ENCODE measurements at places on chromosomes 5 and 9. TPM values are rescaled to one million over a fixed set of nuclear protein-coding genes. Genes with fewer than 3 reads are reported as not detected.

The GAPVD1 gene
- 54.8 TPM for total RNA-seq

- H3K27me3 ChIP-seq, result no peaks in the 10 kb centered on the region
- DNase-seq, result no peak
- H3K36me3 ChIP-seq, result no peaks in the 10 kb centered on the region
- H3K4me1 ChIP-seq, result peaks cover 42% of the 10 kb centered on the region
These were observed 3.3 kb downstream of the RNF20 start for GRCh38 chr9:101536938-101537337.

GRCh38 chr5:73282923-73283322 is 109.9 kb downstream of the TMEM174 start:
- no peak for DNase-seq
- H3K27ac ChIP-seq, result no peak overlapping the region
- no peaks in the 10 kb centered on the region for H3K27me3 ChIP-seq
- peaks cover 23% of the 10 kb centered on the region for H3K4me1 ChIP-seq
- no peaks in the 10 kb centered on the region for H3K36me3 ChIP-seq

- no peak overlapping the region for H3K4me3 ChIP-seq
- peaks cover 50% of the 10 kb centered on the region for H3K4me1 ChIP-seq
- no peak for DNase-seq
- no peak overlapping the region for H3K27ac ChIP-seq
- no peaks in the 10 kb centered on the region for H3K27me3 ChIP-seq
These were observed 204.4 kb downstream of the EFNA5 start for GRCh38 chr5:107466233-107466769.

DNA sequence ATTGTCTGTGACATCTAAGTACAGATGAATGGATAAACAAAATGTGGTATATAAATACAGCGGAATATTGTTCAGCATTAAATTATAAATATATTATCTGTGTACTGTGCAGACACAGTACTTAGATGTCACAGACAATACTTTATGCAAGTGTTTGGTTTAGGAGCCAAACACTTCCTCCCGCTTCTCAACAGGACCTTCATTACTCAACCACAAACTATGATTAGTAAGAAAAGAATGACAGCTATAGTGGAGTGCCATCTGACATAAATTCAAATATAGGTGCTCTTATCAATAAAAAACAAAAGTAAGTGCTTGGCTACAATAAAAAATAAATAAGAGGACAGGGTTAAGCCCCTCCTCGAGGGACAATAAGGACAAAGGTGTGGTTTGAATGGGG is 38.9 kb upstream of the STX17 start:
- no peaks in the 10 kb centered on the region for H3K36me3 ChIP-seq
- no peaks in the 10 kb centered on the region for H3K4me1 ChIP-seq
- no peak overlapping the region for H3K27ac ChIP-seq
- no peak overlapping the region for H3K4me3 ChIP-seq
- DNase-seq, result no peak

The FAM169A gene
- total RNA-seq, result 0.98 TPM

- no peaks in the 10 kb centered on the region for H3K27me3 ChIP-seq
- H3K4me3 ChIP-seq, result no peak overlapping the region
- no peak for DNase-seq
- no peaks in the 10 kb centered on the region for H3K36me3 ChIP-seq
These were observed 7.6 kb upstream of the AOPEP start for GRCh38 chr9:94718936-94719335.

GRCh38 chr5:159316519-159317383 is 13.5 kb downstream of the IL12B start:
- no peak for DNase-seq
- no peaks in the 10 kb centered on the region for H3K36me3 ChIP-seq
- no peaks in the 10 kb centered on the region for H3K27me3 ChIP-seq
- H3K27ac ChIP-seq, result no peak overlapping the region

The AJM1 gene
- total RNA-seq, result 1.2 TPM

The FAM221B gene
- total RNA-seq, result not detected

The OR1J2 gene
- total RNA-seq, result not detected

The PCDH12 gene
- total RNA-seq, result 3.2 TPM

DNA sequence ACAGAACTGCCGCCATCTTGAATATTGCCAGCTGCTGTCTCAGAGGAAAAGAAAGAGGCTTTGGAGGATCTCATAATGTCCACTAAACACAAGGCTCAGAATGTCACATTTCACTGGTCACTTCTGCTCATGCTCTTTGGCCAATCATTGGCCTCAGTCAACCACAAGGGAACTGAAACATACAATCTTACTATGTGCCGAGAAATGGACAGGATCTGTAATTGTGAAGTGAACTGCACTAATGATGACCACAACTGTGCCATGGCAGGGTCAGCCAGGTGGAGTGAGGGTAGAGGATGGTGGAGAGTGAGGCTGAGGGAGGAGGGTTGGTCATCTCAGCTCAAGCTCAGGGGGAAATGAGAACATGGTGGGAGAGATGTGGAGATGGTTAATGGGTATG is 32.8 kb downstream of the GDNF start:
- H3K27ac ChIP-seq, result no peak overlapping the region
- H3K27me3 ChIP-seq, result no peaks in the 10 kb centered on the region
- H3K4me1 ChIP-seq, result no peaks in the 10 kb centered on the region
- DNase-seq, result no peak

DNA sequence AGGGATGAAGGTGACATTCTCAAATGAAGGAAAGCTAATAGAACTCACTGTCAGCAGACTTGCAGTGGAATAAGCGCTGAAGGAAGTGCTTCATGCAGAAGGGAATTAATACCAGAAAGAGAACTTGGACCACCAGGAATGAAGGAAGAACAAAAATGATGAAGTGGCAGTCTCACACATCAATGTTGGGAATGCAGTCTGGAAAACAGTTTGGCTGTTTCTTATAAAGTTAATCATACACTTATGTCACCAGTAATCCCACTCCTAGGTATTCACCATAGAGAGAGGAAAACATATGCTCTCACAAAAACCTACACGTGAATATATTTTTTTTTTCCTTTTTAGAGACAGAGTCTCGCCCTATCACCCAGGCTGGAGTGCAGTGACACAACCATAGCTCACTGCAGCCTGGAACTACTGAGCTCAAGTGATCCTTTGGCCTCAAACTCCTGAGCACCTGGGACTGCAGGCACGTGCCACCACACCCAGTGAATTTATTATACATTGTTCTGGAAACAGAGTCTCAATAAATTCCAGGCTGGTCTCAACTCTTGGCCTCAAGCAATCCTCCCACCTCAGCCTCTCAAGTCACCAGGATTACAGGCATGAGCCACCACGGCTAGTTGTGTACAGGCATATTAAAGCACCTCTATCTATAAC is 81.2 kb downstream of the ROR2 start:
- no peak overlapping the region for H3K27ac ChIP-seq
- no peaks in the 10 kb centered on the region for H3K36me3 ChIP-seq
- no peaks in the 10 kb centered on the region for H3K27me3 ChIP-seq

- H3K4me1 ChIP-seq, result no peaks in the 10 kb centered on the region
- no peak for DNase-seq
- H3K27ac ChIP-seq, result no peak overlapping the region
- no peaks in the 10 kb centered on the region for H3K36me3 ChIP-seq
These were observed 353.7 kb downstream of the SLCO4C1 start for GRCh38 chr5:101942321-101942882.

DNA sequence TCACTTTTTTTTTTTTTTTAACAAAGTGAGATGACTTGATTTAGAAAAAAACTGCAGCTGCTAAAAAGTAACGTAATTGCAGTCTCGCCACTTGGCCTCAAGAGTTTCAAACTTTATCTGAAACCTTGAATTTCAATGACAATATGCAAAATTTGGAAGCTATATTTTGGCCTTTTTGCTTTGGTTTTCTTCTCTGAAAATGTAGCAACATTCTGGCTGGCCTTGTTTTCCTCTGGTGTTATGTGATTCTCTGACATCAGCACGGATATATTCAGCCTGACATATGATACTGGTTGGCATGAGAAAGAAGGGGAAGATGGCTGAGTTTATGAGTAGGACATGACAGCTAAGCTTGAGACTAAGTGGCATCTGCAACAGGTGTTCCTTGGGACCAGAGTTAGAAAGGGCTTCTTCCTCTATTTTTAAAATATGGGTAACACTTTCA is 136.5 kb downstream of the MEF2C start:
- H3K36me3 ChIP-seq, result no peaks in the 10 kb centered on the region
- DNase-seq, result no peak
- no peak overlapping the region for H3K27ac ChIP-seq
- no peak overlapping the region for H3K4me3 ChIP-seq
